ENCODE measurements at places on chromosomes 4 and X.

- no peak for DNase-seq
These were observed 47.9 kb downstream of the TEX13B start for GRCh38 chrX:107934262-107934661.

GRCh38 chr4:89146196-89146595 lies 34.9 kb downstream of the TIGD2 start:
- DNase-seq: no peak

GRCh38 chr4:2946812-2947600 lies 16.2 kb downstream of the NOP14 start:
- no peak for DNase-seq

- DNase-seq: no peak
These were observed 252.0 kb downstream of the FRMPD4 start for GRCh38 chrX:12390301-12390700.

GRCh38 chr4:85498068-85498733 lies 23.3 kb downstream of the ARHGAP24 start:
- DNase-seq: no peak

DNA sequence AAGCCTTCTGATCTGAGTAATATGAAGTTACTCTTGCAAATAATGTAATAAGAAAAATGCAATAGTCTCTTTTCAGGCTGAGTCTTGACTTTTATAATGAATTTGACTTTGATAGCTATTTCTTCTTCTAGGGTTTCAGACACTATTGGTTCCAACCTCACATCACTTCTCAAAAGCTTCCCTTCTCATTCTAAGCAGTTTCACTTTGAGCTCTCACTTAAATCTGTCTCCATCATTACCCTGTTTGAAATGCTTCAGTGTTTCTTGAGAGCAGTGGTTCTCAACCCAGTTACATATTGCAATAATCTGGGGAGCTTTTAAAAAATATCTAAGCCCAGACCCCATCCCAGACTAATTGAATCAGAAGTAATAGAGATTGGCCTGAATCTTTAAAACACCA lies 40.5 kb upstream of the BMP2K start:
- DNase-seq: no peak

All from activated T-cell treated with anti-CD3 and anti-CD28 coated beads for 4 hours (primary cell).